ENCODE measurements at places on chromosomes 1 and 21. TPM values are rescaled to one million over a fixed set of nuclear protein-coding genes. Genes with fewer than 3 reads are reported as not detected.
A peak's percentile ranks its signal among the peaks of the same experiment; 100 is the strongest.

GRCh38 chr1:43783671-43784205, 76.4 kb downstream of the ST3GAL3 start:
- DNase-seq, result no peak

FLG gene
- total RNA-seq, result not detected

DNA sequence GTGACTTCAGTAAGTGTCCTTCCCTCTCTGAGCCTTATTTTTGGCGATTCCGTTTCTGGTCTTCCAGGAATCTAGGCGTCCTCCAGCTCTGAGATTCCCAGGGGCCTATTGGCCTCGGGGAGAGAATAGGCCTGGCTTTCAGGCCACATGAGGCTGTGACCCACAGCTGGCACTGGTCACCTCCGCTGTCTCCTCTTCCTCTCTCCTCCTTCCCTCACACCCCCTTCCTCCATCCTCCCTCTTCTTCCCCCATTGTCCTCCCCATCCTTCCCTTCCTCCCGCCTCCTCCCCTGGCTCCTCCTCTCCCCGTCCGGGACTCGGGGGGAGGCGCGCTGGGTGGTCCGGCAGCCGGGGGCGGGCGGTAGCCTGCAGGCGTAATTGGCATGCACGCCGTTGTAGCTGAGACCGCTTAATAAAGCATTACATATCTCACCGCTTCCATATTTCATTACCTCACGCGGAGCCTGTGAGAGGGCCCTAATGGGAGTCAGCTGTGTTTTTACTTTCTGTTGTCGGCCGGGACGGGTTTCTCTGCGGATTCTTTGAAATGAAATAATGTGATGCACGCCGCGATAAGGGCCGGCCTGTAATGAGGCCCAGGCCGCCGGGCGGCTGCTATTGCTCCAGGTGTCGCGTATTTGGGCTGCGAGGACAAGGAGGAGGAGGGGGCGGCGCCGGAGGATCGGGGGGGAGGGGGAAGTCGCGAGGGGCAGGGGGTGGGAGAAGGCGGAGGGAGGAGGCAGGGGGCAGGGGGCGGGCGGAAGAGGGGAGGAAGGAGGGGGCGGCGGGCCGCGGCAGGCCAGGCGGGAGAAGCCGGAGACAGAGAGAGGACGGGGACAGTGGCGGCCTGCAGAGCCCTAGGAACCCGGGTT, 95.3 kb downstream of the FOXD2 start:
- DNase-seq, result no peak

DNA sequence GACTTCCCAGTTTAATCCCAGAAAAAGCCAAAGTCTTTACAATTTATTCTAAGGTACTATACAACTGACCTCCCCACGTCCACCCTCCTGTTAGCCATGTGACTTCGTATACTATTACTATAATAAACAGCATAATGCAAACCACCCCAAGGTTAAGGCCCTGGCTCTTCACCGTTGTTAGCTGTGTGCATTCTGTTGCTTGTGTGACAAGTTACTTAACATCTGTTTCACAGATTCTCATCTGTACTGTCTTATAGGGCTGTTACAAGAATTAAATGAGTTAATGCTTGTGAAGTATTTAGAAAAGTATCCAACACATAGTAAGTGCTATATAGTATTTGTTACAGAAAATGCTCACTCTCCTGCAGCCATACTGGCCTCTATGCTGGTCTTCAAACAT, 15.7 kb downstream of the WARS2 start:
- no peak for DNase-seq

GRCh38 chr1:163071405-163072255, 2.5 kb downstream of the RGS4 start:
- DNase-seq, result peak; percentile 11
